AML-193 (cell line): ENCODE measurements at places on chromosomes 11 and 22.

DNA sequence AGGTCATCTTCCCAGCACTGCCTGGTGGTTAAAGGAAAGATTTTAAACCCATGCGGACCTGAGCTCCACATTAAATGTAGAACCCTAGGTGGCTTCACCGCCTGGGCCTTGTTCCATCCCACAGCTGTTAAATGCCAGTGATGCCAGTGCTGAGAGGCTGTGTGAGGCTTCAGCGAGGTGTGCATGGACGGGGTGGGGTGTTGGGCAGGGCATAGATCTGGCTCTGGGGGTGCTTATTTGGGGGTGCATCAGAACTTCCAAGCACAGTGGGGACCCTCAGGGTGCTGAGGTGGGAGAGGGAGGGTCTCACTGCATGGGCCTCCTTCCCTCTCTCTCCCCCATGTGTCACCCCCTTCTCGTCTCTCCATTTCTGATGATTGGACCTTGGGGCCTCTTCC lies 90.1 kb upstream of the B3GAT1 start:
- DNase-seq, result no peak

GRCh38 chr11:57340039-57340615 lies 2.0 kb downstream of the P2RX3 start:
- no peak for DNase-seq

- peak; percentile 20 for DNase-seq
Observed at GRCh38 chr11:73950869-73951710, at the start of gene DNAJB13. Gene DNAJB13, plus strand, starts transcription at chr11:73951026. Its CDS starts 44 bp downstream, at chr11:73951070.

DNA sequence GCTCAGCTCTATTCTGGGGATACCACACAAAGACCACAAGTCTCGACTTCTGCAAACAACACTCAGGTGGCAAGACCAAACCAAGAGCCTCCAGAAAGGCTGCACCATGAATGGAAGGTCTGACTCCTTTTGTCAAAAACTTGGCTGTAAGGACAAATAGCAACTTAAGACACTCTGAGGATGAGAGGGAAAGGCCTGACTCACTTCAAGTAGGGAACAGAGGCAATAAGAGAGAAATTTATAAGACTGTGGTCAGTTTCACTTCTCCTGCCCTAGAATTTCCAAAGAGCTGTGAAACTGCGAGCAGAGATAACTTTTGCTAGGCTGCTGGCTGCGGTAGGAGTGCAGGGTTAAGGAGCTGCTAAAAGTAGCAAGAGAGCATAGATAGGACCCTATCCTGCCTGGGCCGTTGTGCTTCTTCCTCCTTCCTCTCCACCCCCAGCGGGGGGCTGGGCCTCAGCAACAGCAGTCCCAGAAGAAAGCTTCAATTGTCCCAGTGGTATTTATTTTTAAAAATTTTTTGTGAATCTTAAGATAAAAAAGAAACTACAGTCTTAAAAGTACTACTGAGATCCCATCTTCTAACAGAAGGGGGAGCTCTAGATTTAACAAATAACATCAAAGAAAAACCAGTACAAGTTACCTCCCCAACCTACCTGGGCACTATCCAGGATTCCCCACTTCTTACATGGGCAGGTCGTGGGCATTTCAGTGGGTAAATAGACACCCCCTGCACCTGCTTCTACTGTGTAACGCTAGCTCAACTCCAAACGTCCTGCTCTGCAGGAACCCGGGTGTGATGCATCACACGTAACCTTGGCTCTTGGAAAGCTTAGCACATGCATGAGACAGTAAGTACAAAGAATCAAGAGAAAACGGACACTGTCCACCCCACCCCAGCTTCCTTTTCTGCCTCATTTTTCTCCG lies 66.4 kb downstream of the SGSM3 start:
- peak; percentile 48 for DNase-seq

GRCh38 chr11:95097209-95097608 lies 7.6 kb downstream of the ENDOD1 start:
- no peak for DNase-seq
